ENCODE measurements at places on chromosomes 13 and 19.

GRCh38 chr19:19547674-19548336 lies 9.7 kb downstream of the CILP2 start:
- DNase-seq: no peak

GRCh38 chr13:99151516-99151915 lies 49.1 kb upstream of the UBAC2 start:
- no peak for DNase-seq

GRCh38 chr19:5430237-5430636 lies 25.0 kb upstream of the ZNRF4 start:
- DNase-seq: no peak

- DNase-seq: no peak
Measured at GRCh38 chr13:21694831-21695230, 24.0 kb downstream of the FGF9 start.

DNA sequence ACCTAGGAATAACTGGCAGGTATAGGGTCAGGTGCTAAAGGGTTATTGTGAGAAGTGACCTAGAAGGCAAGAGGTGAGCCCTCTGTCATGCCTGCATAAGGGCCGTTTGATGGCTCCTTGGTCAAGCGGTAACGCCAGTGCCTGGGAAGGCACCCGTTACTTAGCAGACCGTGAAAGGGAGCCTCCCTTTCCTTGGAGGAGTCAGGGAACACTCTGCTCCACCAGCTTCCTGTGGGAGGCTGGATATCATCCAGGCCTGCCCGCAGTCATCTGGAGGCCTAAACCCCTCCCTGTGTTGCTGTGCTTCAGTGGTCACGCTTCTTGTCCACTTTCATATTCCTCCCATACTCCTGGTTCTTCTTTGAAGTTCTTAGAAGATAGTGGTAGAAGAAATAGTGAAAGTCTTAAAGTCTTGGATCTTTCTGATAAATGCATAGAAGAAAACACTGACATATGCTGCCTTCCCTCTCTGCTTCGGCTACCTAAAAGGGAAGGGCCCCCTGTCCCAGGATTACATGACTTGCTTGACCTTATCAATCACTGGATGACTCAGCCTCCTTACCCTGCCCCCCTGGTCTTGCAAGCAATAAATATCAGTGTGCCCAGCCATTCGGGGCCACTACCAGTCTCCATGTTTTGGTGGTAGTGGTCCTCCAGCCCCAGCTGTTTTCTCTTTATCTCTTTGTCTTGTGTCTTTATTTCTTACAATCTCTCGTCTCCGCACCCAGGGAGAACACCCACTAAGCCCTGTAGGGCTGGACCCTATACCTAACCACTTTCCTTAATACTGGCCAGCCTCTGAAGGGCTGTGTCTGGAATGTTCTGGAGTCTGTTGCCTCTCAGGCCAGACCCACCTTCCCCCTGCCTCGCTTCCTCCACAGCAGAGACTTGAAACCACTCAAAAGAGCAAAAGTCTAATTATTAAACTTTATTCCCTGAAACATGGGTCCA lies 16.1 kb upstream of the ABCC4 start:
- DNase-seq: no peak

DNA sequence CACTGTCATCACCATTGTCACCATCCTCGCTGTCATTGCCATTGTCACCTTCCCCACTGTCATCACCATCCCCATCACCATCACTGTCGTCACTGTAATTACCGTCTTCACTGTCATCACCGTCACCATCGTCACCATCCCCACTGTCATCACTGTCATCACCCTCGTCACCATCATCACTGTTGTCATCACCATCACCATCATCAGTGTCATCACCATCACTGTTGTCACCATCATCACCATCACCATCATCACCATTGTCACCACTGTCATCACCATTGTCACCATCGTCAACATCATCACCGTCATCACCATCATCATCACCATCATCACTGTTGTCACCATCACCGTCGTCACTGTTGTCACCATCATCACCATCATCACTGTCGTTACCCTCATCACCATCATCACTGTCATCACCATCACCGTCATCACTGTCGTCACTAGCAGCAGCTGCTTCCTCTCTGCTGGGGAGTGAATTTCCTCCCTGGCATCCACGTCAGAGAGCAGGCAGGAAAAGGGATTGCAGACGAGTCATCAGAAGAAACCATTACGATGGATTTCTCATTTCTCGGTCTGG lies 27.3 kb downstream of the TMEM255B start:
- DNase-seq: no peak

DNA sequence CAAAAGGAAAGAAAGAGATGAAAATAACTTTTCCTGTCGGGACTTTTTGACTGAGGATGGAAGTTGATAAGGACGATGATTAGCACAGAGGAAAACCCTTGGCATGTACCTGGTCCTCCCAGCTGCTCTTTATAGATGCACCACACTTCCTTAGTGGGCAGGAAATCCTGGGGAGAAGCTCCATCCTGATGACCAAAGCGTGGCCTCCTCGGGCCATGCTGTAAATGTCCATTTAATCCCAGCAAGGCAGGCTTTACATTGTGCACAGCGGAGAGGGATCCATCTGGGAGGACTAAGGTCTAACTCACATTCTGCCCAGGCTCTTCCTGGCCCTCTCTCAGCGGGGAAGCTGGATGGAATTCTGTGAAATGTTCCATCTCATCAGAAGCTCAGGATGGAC lies 113.5 kb downstream of the COL4A2 start:
- DNase-seq: no peak

DNA sequence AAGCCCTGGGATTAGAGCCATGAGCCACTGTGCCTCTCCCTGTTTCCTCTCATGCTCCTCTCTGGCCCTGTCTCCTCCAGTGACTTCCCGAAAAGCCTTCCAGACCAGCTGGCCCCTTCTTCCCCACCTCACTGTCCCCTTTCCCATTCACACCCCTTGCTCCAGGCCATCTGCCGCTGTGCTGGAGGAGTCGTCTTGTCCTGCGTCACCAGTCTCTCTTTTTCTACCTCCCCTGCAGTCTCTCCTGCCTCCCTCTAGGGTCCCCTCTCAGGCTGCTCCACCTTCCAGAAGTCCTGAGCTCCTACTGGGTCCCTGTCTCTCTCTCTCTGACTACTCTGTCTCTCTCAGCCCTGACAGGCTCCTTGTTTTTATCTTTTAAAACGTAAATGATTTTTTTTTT lies 5.3 kb upstream of the FFAR1 start:
- no peak for DNase-seq

- DNase-seq: no peak
Measured at GRCh38 chr13:60165391-60166099, 1.8 kb upstream of the DIAPH3 start.

DNA sequence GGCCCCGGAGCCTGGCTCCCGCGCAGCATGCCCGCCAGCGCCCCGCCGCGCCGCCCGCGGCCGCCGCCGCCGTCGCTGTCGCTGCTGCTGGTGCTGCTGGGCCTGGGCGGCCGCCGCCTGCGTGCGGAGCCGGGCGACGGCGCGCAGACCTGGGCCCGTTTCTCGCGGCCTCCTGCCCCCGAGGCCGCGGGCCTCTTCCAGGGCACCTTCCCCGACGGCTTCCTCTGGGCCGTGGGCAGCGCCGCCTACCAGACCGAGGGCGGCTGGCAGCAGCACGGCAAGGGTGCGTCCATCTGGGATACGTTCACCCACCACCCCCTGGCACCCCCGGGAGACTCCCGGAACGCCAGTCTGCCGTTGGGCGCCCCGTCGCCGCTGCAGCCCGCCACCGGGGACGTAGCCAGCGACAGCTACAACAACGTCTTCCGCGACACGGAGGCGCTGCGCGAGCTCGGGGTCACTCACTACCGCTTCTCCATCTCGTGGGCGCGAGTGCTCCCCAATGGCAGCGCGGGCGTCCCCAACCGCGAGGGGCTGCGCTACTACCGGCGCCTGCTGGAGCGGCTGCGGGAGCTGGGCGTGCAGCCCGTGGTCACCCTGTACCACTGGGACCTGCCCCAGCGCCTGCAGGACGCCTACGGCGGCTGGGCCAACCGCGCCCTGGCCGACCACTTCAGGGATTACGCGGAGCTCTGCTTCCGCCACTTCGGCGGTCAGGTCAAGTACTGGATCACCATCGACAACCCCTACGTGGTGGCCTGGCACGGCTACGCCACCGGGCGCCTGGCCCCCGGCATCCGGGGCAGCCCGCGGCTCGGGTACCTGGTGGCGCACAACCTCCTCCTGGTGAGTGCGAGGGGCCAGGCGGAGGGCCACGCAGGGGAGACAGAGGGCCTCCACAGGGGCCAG lies at the start of gene KL:
Gene KL (plus strand): TSS at position 10 of the 909 bp plus-strand sequence. CDS start 18 bp downstream, at position 28.
- peak; percentile 39 for DNase-seq

DNA sequence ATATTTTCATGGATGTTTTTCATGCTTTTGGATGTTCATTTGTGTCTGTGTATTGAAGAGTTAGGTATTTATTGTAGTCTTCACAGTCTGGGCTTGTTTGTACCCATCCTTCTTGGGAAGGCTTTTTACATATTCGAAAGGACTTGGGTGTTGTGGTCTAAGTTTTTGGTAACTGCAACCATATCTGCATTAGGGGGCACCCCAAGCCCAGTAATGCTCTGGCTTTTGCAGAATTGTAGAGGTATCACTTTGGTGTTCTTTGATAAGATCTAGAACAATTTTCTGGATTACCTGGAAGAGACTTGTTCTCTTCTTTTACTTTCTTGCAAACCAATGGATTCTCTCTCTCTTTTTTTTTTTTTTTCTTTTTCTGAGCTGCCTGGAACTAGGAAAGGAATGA lies 581.3 kb downstream of the DACH1 start:
- no peak for DNase-seq

GRCh38 chr13:111411151-111411858 lies 90.9 kb downstream of the TEX29 start:
- no peak for DNase-seq
